ENCODE measurements at places on chromosomes 1 and 21. TPM values are rescaled to one million over a fixed set of nuclear protein-coding genes. Genes with fewer than 3 reads are reported as not detected.

KRTAP21-2 gene
- total RNA-seq: not detected

SLC25A34 gene
- 0.26 TPM for total RNA-seq

TMEM240 gene
- total RNA-seq: 2.0 TPM

DNAH14 gene
- 0.31 TPM for total RNA-seq

KRTAP26-1 gene
- total RNA-seq: not detected

CFHR5 gene
- not detected for total RNA-seq

PTGS2 gene
- 32.6 TPM for total RNA-seq

UTP25 gene
- total RNA-seq: 11.1 TPM

HTR1D gene
- total RNA-seq: not detected

All from aortic smooth muscle cell (primary cell).